ENCODE measurements at places on chromosomes 12 and 14.

DNA sequence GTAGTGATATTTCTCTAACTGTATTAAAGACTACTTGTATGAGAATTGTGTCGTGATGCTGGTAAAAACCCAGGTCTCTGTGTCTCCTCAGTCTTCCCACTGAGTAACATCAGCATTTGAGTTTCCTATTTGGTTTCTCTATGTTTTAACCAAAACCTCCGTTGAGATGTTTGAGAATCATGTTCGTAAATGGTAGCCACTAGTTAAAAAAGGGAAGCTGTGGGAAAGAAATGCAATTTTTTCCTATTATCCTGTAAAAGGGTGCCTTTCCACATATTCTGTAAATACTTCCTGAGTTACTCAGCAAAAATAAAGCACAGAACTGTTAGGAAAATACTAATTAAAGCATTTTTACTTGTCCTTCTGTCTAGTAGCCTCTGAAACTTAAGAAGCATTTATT lies 7.0 kb downstream of the CLEC1B start:
- no peak for DNase-seq

- no peak for DNase-seq
Measured at GRCh38 chr12:113088971-113089756, 32.6 kb downstream of the DTX1 start.

GRCh38 chr12:109608793-109609192 lies 35.2 kb downstream of the MVK start:
- no peak for DNase-seq

GRCh38 chr12:122726080-122726558 lies 4.5 kb downstream of the HCAR1 start:
- DNase-seq: no peak

DNA sequence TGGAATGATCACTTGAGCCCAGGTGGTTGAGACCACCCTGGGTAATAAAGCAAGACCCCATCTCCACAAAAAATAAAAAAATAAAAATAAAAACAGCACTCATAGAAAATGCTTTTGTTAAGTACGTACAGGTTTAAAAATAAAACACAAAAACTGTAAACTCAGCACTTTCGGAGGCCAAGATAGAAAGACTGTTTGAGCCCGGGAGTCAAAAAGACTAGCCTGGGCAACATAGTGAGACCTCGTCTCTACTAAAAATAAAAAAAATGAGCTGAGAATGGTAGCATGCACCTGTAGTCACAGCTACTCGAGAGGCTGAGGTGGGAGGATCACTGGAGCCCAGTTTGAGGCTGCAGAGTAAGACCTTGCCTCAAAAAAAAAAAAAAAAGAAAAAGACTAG lies 7.5 kb downstream of the ATP6V1D start:
- no peak for DNase-seq

DNA sequence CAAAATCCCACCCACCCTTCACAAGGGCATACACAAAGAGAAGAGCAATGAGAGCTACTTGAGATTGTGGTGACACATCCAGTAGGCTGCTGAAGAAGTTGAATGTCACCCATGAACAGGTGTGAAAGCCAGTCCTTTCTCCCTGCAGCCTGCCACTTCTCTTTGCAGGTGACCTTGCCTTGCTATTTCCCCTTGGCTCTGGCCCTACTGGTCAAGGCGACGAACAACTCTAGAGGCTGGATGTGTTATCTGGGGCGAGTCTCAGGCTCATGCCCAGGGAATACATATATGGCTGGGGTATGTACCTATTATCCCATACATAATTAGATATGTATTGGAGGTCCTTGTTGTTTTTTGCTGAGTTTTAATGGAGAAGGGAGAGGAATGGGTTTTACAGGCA lies 70.2 kb upstream of the EGLN3 start:
- no peak for DNase-seq

GRCh38 chr12:30827101-30828066 lies 72.6 kb upstream of the CAPRIN2 start:
- DNase-seq: no peak

- DNase-seq: no peak
Measured at GRCh38 chr12:116535241-116535640, 23.9 kb upstream of the MAP1LC3B2 start.

- peak; percentile 6 for DNase-seq
Measured at GRCh38 chr14:95431199-95432143, 85.0 kb downstream of the SYNE3 start.

- DNase-seq: no peak
Measured at GRCh38 chr12:91023326-91024004, 18.7 kb upstream of the EPYC start.

- no peak for DNase-seq
Measured at GRCh38 chr14:90599748-90600507, 203.1 kb downstream of the CALM1 start.

- no peak for DNase-seq
Measured at GRCh38 chr14:105092171-105093037, 27.2 kb upstream of the GPR132 start.

DNA sequence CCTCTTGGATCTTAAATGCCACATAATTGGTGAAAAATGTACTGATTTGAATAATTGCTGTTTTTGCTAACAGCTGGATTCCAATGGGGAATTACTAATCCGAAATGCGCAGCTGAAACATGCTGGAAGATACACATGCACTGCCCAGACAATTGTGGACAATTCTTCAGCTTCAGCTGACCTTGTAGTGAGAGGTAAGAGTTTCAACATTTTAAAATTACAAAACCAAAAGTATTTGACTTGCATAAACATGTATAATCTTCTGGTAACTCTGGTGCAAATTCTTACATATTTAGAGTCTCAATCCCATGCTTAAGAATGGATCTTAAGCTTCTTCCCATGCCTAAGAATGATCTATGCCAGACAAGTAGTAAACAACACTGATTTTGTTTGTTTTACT lies 229.1 kb upstream of the PDZRN4 start:
- no peak for DNase-seq

DNA sequence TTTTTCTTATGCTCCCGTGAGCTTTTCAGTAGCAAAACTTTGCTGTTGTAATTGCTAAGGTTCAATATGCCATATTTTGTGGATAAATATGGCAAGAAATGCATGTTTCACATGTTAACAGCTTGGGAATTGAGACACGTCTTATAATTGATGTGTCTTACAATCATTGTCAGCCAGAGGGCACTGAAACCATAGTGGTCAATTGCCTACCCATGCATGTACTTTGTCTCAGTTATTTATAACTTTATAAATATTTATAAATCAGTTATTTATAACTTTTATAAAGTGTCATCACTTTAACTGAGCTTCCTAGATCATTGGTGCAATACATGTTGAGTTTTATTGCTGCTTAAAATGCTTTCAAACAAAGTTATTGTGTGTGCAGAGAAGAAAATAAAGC lies 82.0 kb downstream of the CATSPERB start:
- peak; percentile 19 for DNase-seq

- no peak for DNase-seq
Measured at GRCh38 chr14:72678356-72678755, 215.5 kb downstream of the DPF3 start.

GRCh38 chr12:57729321-57729844 lies 9.2 kb downstream of the AGAP2 start:
- no peak for DNase-seq

DNA sequence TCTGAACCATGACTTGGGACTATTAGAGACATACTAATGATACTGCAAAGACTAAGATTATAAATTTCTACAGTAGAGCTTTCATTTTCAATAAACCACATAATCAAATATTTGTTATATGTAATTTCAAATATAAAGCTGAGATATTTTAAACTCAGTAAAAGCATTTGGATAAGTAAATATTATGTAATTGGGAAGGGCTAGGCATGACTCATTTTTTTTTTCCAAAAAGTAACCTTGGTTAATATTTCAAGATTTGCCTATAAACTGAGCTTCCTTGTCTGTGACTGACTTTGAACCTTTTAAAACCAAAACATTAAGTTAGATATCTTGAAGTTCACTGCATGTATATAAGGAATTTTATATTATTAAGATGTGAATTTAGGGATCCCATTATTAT lies 332.5 kb downstream of the CEP128 start:
- no peak for DNase-seq

GRCh38 chr12:80715713-80716249 lies 931 bp upstream of the MYF5 start:
- no peak for DNase-seq

Measured in NCI-H2081 (cell line).